Metanephros (tissue), 2 donors: ENCODE measurements at places on chromosomes 3 and 15. TPM values are rescaled to one million over a fixed set of nuclear protein-coding genes. Genes with fewer than 3 reads are reported as not detected.

The PPM1L gene
- total RNA-seq: 17.7 TPM

The TTC21A gene
- total RNA-seq: 13.5 TPM

The GNAT1 gene
- total RNA-seq: not detected

The GOLGA8T gene
- 1.8 TPM for total RNA-seq

The GOLGA6B gene
- 0.23 TPM for total RNA-seq

The ADCY5 gene
- 17.2 TPM for total RNA-seq

The MESP2 gene
- 0.41 TPM for total RNA-seq

The SSUH2 gene
- total RNA-seq: 4.4 TPM

The COX5A gene
- total RNA-seq: 103 TPM
